ENCODE measurements at places on chromosomes 3 and 15.

GRCh38 chr15:84748274-84749110 is at the start of gene ZNF592:
Gene ZNF592, plus strand, starts transcription at chr15:84748592. Its CDS starts 34,084 bp downstream, at chr15:84782676.
- peak; percentile 6 for DNase-seq

DNA sequence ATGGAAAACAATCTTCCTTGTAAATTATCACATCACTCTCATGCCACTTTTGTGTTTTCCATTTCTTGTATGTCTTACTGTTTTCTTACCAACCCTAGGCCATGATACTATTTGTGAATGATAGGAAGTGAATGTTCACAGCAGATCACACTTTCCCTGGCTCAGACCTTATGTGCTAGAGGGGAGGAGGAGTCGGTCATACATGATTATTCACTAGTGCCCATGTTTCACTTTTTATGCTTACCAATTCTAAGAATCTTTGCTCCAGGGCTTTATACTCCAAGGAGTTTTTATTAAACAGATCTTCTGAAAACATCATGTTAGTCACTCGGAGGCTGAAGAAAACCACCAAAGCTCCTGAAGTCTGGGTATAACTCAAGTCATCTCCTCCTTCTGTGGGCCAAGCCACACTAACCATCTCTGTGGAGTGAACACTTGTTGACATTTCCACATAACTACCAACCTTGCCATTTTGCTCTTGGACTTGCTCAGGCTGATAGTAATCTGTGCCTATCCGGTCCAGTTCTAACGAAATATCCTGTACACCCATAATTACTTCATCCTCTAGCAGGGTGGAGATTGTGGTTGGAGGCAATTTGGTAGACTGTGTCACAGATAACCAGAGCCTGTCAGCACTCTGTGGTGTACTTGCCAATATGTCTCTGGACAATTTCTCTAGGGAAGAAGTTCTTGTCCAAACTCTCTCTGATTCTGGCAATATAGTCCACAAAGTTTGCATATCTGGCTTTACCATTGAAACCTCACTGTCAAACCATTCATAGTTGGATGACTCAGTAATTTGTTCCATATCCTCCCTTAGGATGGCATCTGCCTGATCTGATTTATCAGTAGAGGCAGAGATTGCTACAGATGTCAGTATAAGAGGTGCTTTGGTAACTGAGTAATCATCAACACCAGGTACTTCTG is 76.8 kb downstream of the IMPG2 start:
- no peak for DNase-seq

GRCh38 chr3:179432451-179432850 is 18.8 kb downstream of the GNB4 start:
- DNase-seq: no peak

- no peak for DNase-seq
Measured at GRCh38 chr15:99114511-99115299, 9.8 kb downstream of the SYNM start.

- DNase-seq: no peak
Measured at GRCh38 chr3:188026191-188026968, 127.6 kb upstream of the LPP start.

- DNase-seq: no peak
Measured at GRCh38 chr3:183481582-183481981, 53.2 kb upstream of the MCF2L2 start.

DNA sequence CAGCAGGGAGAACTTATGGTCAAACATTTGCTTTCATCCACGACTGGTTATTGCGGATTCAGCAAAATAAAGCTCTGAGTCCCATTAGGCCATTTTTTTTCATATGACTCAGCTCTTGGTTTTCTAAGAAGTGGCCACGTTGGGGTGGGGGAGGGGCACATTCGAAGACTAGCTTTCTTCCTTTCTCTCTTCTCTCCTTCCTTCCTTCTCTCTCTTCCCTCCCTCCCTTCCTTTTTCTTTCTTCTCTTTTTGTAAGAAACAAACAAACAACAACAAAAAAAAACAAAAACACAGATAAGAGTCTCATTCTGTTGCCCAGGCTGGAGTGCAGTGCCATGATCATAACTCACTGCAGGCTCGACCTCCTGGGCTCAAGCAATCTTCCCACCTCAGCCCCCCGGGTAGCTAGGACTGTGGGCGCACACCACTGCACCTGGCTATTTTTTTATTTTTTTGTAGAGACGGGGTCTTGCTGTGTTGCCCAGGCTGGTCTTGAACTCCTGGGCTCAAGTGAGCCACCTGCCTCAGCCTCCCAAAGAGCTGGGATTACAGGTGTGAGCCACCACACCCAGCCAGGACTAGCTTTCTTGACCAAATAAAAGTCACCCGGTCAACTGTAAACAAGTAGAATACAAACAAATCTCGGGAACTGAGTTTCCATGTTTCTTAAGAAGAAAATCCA is 41.6 kb downstream of the ABCC5 start:
- DNase-seq: no peak

- no peak for DNase-seq
Measured at GRCh38 chr15:100918690-100919480, at the start of gene LRRK1. Gene LRRK1, plus strand, starts transcription at chr15:100919357. Its CDS starts 5,276 bp downstream, at chr15:100924633.

DNA sequence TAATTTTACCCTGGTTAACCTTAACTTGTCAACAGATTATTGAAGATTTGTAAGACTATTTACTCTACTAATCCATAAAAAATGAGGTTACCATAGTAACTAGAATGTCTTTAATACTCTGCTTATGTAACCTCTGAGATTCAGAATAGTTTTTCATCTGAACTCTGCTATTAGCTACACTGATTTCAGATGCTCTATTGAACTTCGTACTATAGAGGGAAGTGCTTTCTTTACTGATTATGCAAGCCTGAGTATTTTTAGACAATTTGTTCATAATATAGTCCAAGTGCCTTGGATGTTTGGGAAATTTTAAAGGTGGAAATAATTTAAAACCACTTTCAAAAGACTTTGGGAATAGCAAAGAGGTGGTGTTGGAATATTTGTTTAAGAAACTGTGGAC is 107.9 kb upstream of the GBE1 start:
- DNase-seq: no peak

GRCh38 chr15:86624261-86625036 is 544.8 kb downstream of the AGBL1 start:
- DNase-seq: peak; percentile 31

DNA sequence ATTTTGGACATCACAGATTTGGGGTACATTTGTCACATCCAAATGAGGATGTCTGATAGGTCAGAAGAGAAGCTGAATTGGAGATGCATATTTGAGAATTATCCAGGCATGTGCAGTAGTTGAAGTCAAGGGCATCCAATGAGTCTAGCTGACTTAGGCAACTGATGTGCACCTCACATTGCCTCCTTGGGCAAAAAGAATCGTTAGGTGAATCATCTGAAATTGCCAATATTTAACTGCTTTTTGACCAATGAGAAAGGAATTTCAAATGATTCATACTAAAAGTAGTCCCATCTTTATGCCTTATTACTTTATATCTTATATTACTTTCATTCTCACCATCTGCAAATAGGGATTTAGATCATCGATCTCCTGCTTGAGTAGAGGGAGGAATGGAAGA is 117.7 kb downstream of the CD47 start:
- no peak for DNase-seq

DNA sequence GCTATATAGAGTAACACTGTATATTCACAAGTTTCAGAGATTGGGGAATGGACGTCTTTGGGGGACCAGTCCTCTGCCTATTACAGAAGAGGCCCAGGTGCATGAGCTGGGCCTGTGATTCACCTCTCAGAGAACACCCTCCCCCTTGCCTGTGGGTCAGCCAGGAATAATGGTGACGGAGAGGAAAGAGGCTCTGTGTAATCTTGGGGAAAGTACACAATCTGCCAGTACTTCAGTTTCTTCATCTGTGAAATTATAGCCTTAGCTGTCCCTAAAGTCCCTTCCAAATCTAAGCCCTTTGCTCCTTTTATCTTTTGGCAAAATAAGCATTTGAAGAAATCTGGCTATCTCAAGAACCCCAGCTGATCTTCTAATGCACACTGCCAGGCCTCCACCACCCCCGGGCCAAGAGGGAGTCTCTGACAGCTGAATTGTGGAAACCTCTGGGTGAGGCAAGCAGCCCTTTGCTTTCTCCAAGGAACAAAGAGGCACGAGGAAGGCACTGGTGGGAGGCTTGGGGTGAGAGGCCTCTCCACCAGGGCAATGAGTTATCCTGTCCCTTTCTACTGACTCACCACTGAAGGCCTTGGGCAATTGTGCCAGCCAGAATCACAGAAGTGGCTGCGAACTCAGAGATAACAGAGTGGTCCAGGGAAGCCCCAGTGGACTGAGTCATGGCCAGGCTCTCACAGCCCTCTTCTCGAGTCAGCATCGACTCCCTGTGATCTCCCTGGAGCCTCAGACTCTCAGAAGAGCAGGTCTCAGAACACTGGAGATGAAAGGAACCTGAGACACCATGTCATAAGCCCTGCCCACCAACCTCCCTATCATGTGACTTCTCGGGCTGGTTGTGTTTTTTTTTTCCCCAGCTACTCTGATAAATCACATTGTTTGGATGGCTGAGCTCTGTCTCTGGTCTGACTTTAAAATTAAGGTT is 31.8 kb downstream of the CCNL1 start:
- no peak for DNase-seq

- no peak for DNase-seq
Measured at GRCh38 chr3:27553886-27554540, 69.8 kb upstream of the SLC4A7 start.

DNA sequence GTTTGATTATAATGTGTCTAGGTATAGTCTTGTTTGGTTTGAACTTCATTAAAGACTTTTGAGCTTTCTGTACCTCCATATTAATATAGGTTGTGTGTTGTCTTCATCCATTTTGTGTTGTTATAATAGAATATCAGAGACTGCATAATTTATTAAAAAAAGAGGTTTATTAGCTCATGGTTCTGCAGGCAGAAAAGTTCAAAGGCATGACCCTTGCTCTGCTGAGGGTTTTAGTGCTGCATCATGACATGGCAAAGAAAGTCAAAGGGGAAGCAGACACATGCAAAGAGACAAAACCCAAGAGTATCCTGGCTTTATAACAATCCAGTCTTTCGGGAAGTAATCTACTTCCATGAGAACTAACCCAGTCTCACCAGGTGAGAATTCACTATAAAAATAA is 358.2 kb downstream of the EDEM1 start:
- DNase-seq: no peak

- peak; percentile 81 for DNase-seq
Measured at GRCh38 chr15:53072077-53072476, 281.9 kb upstream of the ONECUT1 start.

DNA sequence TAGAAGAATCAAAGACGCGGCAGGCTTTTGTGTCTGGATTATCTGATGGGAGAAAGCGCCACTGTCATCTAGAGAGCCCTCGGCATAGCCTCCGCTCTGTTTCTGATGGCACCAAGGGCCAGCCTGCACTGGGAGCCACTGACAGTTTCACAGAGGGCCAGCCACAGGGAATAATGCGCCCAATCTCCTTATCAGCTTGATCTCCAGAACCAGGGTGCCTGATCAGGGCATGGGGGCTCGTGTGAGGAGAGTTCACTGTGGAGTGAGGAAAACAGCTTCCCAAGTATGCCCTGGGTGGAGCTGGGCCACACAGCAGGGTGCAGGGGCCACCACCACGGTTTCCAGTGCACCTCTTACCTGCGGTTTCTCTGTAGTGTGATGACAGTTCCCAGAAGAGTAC is 29.8 kb upstream of the CLK3 start:
- no peak for DNase-seq

GRCh38 chr3:178289544-178290160 is 246.6 kb upstream of the KCNMB2 start:
- peak; percentile 24 for DNase-seq

GRCh38 chr15:43469867-43470266 is 23.1 kb downstream of the TP53BP1 start:
- DNase-seq: no peak

GRCh38 chr15:25890529-25890928 is 27.4 kb upstream of the ATP10A start:
- no peak for DNase-seq

DNA sequence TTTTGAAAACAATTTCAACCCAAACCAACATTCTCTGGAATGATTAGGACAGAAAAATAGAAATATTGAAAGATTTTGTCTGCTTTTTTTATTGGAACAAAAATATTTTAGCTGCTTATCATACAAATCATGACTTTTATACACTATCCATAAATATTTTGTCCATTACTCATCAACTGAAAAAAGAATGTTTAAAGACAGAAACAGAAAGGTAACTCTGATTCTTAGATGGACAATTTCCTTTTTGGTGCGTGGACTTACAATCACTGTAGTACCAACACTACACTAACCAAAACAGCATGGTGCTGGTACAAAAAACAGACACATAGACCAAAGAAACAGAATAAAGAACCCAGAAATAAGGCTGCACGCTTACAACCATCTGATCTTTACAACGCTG is 582.8 kb upstream of the CCDC54 start:
- no peak for DNase-seq

- no peak for DNase-seq
Measured at GRCh38 chr3:5134019-5134391, 11.9 kb downstream of the ARL8B start.

GRCh38 chr15:82548700-82549099 is 8.4 kb upstream of the RPS17 start:
- no peak for DNase-seq

GRCh38 chr3:31232055-31233025 is 300.4 kb upstream of the STT3B start:
- no peak for DNase-seq

DNA sequence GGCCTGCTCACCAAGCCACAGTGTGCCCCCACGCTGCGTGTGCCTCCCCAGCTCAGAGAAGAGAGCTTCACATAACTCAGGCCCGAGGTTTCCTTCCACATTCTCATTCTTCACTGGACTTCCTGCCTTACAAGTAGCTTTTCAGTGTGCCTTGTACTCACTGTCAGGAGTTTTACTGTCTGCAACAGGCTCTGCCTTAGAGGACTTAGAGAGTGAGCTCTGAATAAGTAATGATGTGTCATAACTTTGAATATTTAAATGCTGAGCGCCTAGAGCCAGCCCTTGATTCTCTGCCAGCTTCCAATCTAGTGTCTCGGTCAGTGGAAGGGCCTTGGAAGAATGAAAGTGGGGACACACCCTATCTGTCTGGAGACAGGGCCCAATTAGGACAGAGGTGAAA is 41.8 kb downstream of the ITGB5 start:
- no peak for DNase-seq

DNA sequence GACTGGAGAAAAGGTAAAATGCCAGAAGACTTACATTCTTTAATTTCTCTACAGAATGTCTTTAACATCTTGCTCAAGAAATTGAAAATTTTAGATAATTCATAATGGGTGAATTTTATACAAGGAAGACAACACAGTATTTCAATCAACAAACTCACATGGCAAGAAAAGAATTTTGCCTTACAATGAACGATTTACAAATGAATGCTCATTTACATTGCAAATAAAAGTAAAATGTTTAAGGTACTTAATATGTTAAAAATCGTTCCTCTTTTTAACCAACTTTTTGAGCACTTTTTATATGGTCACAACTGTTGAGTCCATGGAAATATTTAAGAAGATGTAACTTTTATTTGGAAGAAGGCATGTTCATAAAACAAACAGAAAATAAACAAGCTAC is 174.8 kb upstream of the UBE2E2 start:
- no peak for DNase-seq

DNA sequence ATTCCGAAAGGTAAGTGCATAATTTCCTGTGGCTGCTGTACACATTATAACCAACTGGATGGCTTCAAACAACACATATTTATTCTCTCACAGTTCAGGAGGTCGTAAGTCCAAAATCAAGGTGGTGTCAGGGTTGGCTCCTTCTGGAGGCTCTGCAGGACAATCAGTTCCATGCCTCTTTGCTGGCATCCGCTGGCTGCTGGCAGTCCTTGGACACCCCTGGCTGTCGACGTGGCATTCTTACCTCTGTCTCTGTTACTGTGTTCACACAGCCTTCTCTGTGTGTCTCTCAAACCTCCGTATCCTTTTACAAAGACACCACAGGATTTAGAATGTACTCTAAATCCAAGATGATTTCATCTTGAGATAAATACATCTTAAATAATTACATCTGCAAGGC is 398.8 kb upstream of the ATP10A start:
- no peak for DNase-seq

Measured in NCI-H446 treated with DMSO at 0.1 percent for 48 hours (cell line).